ENCODE measurements at places on chromosomes 16 and 17.

DNA sequence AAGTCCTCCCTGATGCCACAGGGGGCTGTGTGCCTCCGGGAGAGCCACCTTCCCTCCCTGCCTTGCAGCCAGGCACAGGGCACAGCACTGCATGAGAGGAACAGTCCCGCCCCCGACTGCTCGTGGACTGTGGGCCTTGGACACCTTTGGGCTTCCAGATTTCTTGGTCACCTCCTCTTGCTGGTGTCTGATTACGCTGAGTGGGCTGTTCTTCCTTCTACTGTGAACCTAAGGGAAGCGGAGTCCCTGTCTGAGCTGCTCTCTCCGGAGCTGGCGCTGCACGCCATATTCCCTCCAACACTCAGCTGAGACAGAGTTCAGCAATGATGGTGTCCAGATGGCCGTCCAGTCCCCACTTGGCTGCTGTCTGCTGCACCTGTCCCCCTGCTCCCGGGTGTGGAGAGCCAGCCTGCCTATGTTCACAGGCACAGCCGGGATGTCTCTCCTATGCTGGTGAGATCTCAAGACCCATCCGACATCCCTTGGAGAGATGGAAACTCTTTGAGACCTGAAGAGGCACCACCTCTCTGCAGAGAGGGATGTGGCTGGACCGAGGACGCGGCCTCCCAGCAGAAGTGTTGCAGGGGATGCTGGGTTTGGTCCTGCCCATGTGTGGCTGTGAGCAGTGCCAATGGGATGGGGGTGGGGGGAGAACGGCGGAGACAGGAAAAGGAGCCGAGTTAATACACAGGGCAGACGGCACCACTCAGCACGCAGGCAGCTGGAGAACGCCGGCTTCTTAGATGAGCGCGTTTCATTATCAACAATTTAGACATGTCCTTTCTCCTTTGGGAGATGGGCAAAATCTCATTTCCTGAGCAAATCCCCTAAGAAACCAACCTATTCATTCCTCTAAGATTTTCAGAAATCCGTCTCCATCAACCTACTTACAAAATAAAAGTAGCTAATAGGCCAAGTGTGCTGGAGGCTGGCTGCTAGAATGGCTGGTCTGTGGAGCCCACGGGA lies 171.9 kb downstream of the ENGASE start:
- no peak for DNase-seq

- no peak for DNase-seq
These were observed 30.6 kb downstream of the CHD9 start for GRCh38 chr16:53085369-53085843.

GRCh38 chr17:58328195-58329034 lies at the start of gene TSPOAP1:
Gene TSPOAP1 (minus strand): TSS chr17:58328795. CDS start chr17:58327920, 875 bp downstream.
- no peak for DNase-seq

DNA sequence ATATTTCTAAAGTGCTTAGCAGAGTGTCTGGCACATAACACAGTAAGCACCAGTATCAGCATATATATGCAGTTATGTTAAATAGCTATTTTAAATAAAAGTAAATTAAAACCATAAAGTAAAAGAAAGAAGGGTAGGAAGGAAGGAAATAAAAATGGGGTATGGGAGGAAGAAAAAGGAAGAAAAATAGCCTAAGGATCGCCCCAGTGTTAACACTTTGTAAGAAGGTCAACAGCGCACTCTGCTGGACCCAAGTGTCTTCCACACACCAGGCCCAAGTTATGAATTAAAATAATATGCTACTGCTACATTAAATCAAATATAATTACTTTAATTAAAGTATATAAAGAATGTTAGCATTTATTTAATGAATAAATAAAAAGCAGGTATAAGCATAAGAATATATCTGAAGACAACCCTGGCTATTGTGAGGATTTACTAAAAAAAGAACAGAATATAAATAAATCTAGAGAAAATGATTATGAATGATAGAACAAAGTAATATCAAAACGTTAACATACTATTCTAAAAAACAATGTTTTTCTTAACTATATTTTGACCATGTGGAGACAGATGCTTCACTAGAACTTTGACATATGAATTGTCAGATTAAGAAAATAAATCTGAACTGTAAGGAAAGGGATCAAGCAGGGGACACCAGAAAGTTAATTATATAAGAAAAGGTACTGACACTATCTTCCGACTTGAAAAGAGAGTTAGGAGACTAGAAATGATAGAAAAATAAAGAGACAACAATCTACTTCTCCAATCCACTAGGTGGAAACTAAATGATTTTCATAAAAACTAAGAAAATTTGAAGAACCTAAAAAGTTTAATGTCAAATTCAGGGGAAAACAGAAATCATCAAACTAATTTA lies 25.9 kb downstream of the BRIP1 start:
- DNase-seq: peak; percentile 22

GRCh38 chr17:75338335-75338734 lies 49.1 kb upstream of the SLC25A19 start:
- no peak for DNase-seq

DNA sequence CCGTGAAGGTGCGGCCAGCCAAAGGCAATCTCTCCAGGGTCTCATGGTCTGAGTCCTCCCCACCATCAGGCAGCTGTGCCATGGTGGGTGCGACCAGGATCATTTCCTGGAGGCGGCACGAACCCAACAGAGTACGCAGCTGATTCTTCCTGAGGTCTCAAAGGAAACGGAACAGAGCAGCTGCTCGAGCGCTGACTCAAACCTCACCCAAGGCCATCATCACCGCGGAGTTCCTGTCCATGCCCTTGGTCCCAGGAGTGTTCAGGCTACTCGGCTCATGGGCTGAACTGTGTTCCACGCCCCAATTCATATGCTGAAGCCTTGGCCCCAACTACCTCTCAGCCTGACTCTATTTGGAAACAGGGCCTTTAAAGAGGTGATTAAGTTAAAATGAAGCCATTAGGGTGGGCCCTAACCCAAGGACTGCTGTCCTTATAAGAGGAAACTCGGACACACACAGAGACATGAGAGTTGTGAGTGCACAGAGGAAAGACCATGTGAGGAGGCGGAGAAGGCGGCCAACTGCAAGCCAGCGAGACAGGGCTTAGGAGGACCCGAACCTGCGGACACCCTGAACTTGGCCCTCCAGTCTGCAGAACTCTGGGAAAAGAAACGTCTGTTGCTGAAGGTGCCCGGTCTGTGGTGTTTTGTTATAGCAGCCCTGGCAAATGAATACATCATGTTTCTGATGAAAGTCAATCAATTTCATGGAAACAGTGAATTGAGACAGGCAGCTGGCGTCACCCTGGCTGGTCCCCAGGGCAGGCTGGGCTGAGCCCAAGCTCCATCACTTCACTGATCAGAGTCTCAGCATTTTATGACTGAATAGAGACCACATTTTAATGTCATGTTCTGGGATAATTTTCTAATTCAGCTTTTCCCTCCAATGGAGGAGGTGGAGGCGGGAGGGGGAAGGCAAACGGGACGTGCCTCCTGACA lies 13.7 kb downstream of the MXRA7 start:
- no peak for DNase-seq

- DNase-seq: no peak
These were observed 138.2 kb downstream of the C16orf95 start for GRCh38 chr16:87178977-87179376.

DNA sequence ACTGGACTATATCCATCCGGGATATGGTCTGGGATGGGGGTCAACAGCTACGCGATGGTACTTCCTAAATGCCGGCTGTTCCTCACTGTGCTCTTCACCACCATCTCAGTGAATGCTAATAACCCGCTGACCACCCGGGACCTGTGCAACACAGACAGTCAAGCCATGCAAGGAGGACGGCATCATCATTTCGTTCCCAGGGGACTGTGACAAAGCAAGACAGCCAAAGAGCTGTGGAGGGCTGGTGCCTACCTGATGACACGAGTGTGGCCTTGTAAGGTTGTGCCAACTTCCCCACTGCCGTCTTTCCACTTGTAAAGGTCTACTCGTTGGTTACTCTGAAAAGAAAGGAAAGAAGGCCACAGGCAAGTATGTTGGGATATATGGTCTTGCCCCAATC lies 33.7 kb downstream of the WDR59 start:
- no peak for DNase-seq

GRCh38 chr16:19116711-19117449 lies 3.1 kb downstream of the ITPRIPL2 start:
- DNase-seq: no peak

GRCh38 chr16:86975445-86975844 lies 341.7 kb downstream of the C16orf95 start:
- DNase-seq: no peak

DNA sequence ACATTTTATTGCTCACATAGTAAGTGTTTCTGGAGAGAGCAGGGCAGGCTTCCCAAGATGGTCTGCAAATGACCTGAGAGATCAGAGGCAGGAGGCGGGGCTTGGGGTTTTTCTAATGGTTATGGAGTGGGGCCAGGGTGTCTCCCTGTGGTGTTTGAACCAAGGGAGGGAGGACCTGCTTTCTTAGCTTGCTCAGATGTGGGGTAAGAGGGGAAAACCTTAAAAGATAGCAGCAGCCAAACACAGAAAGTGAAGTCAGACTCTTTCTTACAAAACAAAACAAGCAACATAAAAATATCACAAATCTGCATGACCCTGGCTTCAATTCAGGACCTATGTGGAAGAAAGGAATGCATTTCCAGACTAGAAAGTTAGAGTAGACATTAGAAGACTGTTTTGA lies 22.9 kb upstream of the DNAJA2 start:
- no peak for DNase-seq

DNA sequence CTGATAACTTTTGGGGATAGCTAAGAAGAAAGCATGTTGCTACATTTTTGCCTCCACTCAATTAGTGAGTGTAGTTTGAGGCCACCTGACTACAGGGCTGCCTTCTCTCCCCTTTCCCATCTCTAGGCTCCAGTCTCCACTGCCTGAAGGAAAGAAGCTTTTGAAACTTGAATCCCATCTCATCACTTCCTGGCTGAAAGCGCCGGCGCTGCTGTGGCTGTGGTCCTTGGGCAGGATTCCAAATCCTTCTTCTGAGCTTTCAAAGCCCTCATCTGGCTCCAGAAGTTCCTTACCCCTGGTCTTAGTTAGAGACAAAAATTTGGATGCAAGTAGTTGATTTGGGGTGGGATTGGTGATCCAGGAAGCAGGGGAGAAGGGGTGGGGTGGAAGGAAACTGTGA lies 119.4 kb downstream of the FOXL1 start:
- no peak for DNase-seq

- DNase-seq: no peak
These were observed 16.1 kb downstream of the G6PC3 start for GRCh38 chr17:44086364-44087311.

- no peak for DNase-seq
These were observed 656.5 kb upstream of the SALL1 start for GRCh38 chr16:51807551-51807950.

GRCh38 chr17:33396818-33397217 lies 103.7 kb upstream of the ASIC2 start:
- DNase-seq: no peak

GRCh38 chr17:52143542-52143941 lies 15.0 kb downstream of the CA10 start:
- DNase-seq: no peak

DNA sequence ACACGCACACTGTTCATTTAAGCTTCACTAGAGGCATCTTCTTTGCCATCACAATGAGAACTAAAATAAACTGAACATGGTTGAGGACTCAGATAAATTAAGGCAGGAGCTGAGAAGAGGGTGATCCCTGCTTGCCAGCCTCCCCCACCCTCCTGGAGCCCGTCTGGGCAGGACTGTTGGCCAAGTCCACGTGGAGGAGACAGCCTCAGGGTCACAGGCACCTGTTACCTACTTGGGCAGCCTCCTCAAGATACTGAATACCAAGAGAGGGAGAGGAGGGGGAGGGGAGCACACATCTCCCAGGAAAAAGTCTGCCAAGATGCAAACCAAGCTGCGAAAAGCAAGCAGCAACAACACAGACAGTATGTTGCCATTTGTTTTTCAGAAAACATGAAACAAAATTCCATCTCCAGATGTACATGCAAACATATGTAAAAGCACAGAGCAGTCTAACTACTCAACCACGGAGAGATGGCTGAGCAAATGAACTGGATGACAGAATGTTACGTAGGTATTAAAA lies 67.4 kb downstream of the SLC39A11 start:
- no peak for DNase-seq

GRCh38 chr17:77317091-77317750 lies 176.5 kb downstream of the SEC14L1 start:
- no peak for DNase-seq

DNA sequence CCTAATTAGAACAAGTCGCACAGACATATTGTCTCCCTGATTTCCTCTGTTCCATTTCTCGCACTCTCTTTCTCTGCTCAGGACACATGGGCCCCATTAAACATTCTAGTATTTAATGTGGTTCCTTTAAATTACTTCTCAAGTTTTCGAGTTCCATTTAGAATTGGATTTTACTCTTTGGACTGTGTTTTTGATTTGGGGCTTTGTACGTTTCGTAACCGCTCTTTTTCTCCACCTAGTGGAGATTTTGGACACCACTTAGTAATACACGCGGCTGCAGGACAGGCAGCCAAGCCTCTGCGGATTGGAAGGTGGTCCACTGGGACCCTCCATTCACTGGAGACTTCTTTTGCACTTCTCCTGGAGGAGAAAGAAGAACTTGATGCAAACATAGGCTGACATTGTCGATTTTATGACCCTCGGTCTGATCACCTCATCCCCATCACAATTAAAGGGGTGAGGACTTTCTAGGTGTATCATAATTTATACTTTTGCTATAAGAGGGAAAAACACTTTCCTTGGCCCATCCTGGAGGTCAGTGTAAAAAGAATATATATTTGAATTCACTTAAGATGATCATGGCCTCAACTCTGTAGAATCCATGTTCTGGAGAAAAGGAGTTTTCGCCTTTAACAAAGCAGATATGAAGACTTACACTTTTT lies 85.7 kb downstream of the NOG start:
- no peak for DNase-seq
